Articular chondrocyte of knee joint (primary cell): ENCODE measurements at places on chromosomes 7 and 10. TPM values are rescaled to one million over a fixed set of nuclear protein-coding genes. Genes with fewer than 3 reads are reported as not detected.

Gene GALNT17
- total RNA-seq, result under 0.01 and 0.26 TPM in 2 replicates

Gene MOGAT3
- total RNA-seq, result not detected in 2 replicates

Gene CALHM1
- total RNA-seq, result not detected in 2 replicates

Gene GDF2
- not detected in 2 replicates for total RNA-seq

Gene CLIP2
- 32.1 and 36.5 TPM in 2 replicates for total RNA-seq

Gene ZNF282
- 16.1 and 19.6 TPM in 2 replicates for total RNA-seq

Gene AMPH
- 4.3 and 5.4 TPM in 2 replicates for total RNA-seq

Gene CC2D2B
- 0.13 and 0.65 TPM in 2 replicates for total RNA-seq

Gene RHBDD2
- 23.3 and 23.5 TPM in 2 replicates for total RNA-seq

Gene MYOZ1
- 0.26 and 0.32 TPM in 2 replicates for total RNA-seq
